ENCODE measurements at places on chromosomes 4 and X. TPM values are rescaled to one million over a fixed set of nuclear protein-coding genes. Genes with fewer than 3 reads are reported as not detected.
A peak's percentile ranks its signal among the peaks of the same experiment; 100 is the strongest.

- H3K36me3 ChIP-seq: no peaks in the 10 kb centered on the region
- H3K4me1 ChIP-seq: no peaks in the 10 kb centered on the region
- no peak overlapping the region for H3K4me3 ChIP-seq
- H3K27ac ChIP-seq: no peak overlapping the region
These were observed 8.6 kb upstream of the KIAA0232 start for GRCh38 chr4:6773616-6774540.

The DIAPH2 gene
- 8.1 TPM for polyA plus RNA-seq

The HEPH gene
- 0.93 TPM for polyA plus RNA-seq

DNA sequence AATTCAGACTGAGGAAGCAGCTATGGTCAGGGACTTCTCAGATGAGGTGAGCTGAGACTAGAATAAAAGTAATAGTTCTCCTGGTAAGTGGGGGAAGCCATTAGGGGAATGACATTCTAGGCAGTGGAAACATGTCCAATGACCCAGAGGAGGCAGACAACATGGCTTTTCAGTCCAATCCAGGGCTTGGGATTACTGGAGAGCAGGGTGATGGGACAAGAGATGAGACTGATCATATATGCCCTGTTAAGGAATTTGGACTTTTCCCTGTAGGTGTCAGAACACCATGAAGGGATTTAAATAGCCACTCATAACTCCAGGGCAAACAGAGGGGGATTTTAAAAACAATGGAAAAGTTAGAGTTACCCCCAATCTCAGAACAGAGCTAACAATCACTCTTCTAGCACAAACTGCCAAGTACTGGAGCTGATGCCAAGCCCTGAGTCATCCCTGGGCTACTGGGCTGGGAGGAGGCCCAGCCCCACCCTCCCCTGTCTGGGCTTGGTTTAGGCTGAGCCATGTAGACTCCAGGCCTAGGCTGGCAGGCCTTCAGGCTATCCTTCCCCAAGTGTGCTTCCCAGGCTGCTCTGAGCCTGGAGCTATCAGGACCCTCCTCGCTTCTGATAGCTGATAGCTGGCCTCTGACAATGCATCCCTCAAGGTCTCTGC, 22.7 kb upstream of the MSN start:
- H3K36me3 ChIP-seq: no peaks in the 10 kb centered on the region
- H3K4me1 ChIP-seq: peaks cover 23% of the 10 kb centered on the region
- peak; percentile 71 for DNase-seq
- H3K27me3 ChIP-seq: no peaks in the 10 kb centered on the region
- no peak overlapping the region for H3K4me3 ChIP-seq
- peak overlapping the region; percentile 46 for H3K27ac ChIP-seq

DNA sequence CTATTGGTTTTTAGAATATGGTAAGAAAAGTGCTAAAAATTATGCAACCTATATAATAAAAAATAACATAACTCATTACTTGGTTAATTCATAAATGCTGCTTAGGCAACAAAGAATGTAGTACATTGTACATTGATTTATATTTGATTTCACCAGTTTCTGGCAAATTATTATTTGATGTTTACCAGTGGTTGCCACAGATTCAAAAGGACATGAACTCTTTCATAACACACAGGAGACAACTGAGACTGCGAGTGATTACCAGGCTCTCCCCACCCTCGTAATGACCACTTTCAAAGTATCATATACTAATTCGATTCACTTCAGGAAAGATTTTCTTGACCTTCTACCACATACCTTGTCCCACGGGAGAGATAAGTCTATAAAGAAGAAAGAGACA, 158.5 kb downstream of the NR3C2 start:
- no peak for DNase-seq
- H3K4me3 ChIP-seq: no peak overlapping the region
- H3K36me3 ChIP-seq: no peaks in the 10 kb centered on the region

The CXCL3 gene
- 39.7 TPM for polyA plus RNA-seq

DNA sequence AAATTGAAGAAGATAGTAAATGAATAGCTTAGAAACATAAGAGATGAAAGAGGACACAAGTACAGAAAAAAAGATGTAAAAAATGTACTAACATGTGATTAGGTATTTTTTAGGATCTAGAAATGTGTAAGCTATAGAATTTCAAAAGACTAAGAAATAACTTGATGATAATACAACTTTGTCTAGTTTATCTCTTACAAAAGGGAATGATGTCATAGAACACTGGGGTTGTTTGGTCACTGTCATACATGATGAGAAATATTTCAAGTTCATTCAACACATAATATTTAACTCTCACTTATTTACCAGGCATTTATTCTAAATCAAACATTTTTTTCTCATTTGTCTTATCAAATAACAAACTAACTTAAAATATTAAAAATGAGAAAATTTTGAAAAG, 18.5 kb downstream of the STBD1 start:
- DNase-seq: no peak
- no peak overlapping the region for H3K27ac ChIP-seq
- no peaks in the 10 kb centered on the region for H3K27me3 ChIP-seq
- no peaks in the 10 kb centered on the region for H3K36me3 ChIP-seq

- H3K27ac ChIP-seq: no peak overlapping the region
- DNase-seq: no peak
- H3K4me1 ChIP-seq: no peaks in the 10 kb centered on the region
These were observed 50.7 kb downstream of the UBE2NL start for GRCh38 chrX:143934542-143934941.

The F9 gene
- polyA plus RNA-seq: not detected

DNA sequence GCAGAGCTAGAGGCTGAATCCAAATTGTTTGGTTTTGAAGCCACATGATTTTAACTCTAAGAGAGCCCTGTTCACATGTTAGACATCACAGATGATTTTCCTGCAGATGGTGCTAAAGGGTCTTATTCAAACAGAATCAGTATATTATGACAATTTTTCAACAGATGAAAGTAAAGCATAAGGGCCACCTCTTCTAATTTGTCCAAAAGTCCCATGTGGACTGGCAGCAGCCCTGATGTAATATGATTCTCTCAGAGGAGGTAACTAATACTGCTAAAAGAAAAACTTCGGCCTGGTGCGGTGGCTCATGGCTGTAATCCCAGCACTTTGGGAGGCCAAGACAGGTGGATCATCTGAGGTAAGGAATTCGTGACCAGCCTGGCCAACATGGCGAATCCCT, 26.0 kb upstream of the SETD7 start:
- no peaks in the 10 kb centered on the region for H3K36me3 ChIP-seq
- no peaks in the 10 kb centered on the region for H3K27me3 ChIP-seq
- H3K27ac ChIP-seq: no peak overlapping the region

DNA sequence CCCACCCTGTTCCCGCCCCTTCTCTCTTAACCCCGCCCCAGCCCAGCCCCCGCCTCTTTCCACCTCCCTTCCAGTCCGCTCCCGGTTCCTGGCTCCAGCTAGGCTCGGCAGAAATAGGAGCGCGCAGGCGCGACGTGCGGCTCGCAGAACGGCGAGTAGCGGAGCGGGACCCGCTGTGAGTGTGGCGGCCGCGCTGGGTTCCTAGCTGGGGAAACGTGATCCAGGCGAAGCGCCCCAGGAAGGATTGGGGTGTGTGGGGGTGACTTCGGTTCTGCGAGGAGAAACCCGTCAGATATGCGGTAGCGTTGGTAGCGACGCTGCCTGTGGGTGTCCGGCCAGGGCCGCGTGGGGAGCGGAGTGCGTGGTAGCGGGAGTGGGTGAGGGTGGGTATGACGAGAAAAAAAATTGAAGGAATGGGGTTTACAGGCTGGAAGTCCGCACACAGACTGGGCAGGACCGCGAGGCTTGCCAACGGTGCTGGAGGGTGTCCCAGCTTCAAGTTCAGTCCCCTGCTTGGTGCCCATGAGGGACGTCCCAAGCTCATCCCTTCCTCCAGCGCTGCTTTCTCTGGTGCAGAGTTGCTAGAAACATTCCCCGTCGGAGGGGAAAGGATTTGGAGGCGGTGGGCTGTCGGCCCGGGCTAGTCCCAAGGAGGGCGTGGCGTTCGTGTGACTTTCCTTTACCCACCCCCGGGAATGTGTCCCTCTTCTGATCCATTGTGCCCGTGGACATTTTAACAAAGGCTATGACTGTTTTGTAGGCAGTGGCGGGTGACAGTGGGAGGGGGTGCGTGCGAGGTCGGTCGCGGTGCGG, at the start of gene PRRG1:
Gene PRRG1 (plus strand): TSS at position 144 of the 813 bp plus-strand sequence. CDS start 56,886 bp downstream, outside the sequence.
- peaks cover 6% of the 10 kb centered on the region for H3K4me1 ChIP-seq
- DNase-seq: peak; percentile 72
- peak within 1 kb of the TSS; percentile 82 for H3K27ac ChIP-seq
- no peaks in the 10 kb centered on the region for H3K36me3 ChIP-seq
- H3K27me3 ChIP-seq: no peaks in the 10 kb centered on the region
- peak within 1 kb of the TSS; percentile 64 for H3K4me3 ChIP-seq

The PITX2 gene
- polyA plus RNA-seq: not detected

- H3K27ac ChIP-seq: no peak overlapping the region
- no peak overlapping the region for H3K4me3 ChIP-seq
- peaks cover 20% of the 10 kb centered on the region for H3K4me1 ChIP-seq
- no peak for DNase-seq
These were observed 914 bp downstream of the MYOZ2 start for GRCh38 chr4:119136546-119136945.

DNA sequence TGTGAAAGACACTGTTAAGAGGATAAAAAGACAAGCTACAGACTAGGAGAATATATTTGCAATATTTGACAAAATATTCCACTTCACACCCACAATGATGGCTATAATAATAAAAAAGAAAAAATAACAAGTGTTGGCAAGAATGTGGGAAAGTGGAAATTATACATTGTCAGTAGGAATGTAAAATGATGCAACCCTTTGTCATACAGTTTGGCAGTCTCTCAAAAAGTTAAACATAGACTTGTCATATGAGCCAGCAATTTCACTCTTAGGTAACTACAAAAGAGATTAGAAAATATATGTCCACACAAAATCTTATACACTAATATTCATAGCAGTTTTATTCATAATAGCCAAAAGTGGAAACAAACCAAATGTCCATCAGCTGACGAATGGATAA, 5.2 kb upstream of the RADX start:
- no peaks in the 10 kb centered on the region for H3K4me1 ChIP-seq
- no peak overlapping the region for H3K27ac ChIP-seq
- peaks cover 1% of the 10 kb centered on the region for H3K27me3 ChIP-seq
- DNase-seq: no peak
- H3K36me3 ChIP-seq: no peaks in the 10 kb centered on the region
- H3K4me3 ChIP-seq: no peak overlapping the region

GRCh38 chr4:37465296-37465695, 220.8 kb downstream of the NWD2 start:
- H3K4me1 ChIP-seq: peaks cover 8% of the 10 kb centered on the region
- no peaks in the 10 kb centered on the region for H3K27me3 ChIP-seq
- DNase-seq: no peak
- peak overlapping the region; percentile 84 for H3K27ac ChIP-seq
- no peaks in the 10 kb centered on the region for H3K36me3 ChIP-seq

- H3K27ac ChIP-seq: no peak overlapping the region
- no peaks in the 10 kb centered on the region for H3K27me3 ChIP-seq
- no peak for DNase-seq
- H3K36me3 ChIP-seq: no peaks in the 10 kb centered on the region
- no peaks in the 10 kb centered on the region for H3K4me1 ChIP-seq
These were observed 1047.6 kb downstream of the TECRL start for GRCh38 chr4:63361628-63362027.

DNA sequence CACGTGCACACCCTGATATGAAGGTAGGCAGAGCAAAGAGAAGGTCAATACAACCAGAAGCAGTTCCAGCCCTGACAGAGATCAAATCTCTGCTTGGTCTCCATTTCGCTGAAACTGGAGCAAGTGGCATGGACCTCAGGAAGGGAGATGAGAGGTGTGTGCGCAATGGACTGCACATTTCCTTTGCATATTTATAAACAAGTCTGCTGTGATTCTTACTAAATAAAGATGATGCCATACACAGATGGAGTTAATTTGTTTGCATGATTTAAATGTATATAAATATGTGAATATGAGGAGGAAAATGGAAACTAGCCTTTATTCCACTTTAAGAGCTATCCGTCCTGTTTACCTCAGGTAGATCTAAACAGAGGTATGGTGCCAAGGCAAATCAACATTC, 2.1 kb upstream of the SCRG1 start:
- DNase-seq: no peak
- no peak overlapping the region for H3K4me3 ChIP-seq
- H3K36me3 ChIP-seq: peaks cover 5% of the 10 kb centered on the region

DNA sequence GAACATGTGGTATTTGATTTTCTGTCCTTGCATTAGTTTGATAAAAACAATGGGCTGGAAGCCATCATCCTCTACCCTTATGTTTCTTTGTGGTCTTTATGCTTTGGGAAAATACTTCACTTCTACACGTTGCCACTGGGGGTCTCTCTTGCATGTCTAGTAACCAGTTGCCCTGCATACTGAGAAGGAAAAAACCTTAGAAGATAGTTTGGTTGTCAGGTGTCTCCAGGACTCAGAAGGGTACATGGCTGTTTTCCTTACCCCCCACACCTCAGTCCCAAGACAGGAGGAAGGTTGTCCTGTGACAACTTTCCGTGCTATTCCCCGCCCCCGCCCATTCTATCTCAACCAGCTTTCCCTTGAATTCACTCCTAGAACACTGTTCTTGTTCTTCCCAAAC, 62.1 kb upstream of the LANCL3 start:
- H3K36me3 ChIP-seq: no peaks in the 10 kb centered on the region
- no peaks in the 10 kb centered on the region for H3K4me1 ChIP-seq
- peak; percentile 13 for DNase-seq
- H3K27ac ChIP-seq: no peak overlapping the region

- H3K4me3 ChIP-seq: no peak overlapping the region
- no peak for DNase-seq
- peaks cover 25% of the 10 kb centered on the region for H3K27me3 ChIP-seq
- no peaks in the 10 kb centered on the region for H3K36me3 ChIP-seq
- H3K27ac ChIP-seq: no peak overlapping the region
These were observed 84.0 kb upstream of the XAGE2 start for GRCh38 chrX:52284865-52285264.

The ZMAT1 gene
- polyA plus RNA-seq: 0.81 TPM

DNA sequence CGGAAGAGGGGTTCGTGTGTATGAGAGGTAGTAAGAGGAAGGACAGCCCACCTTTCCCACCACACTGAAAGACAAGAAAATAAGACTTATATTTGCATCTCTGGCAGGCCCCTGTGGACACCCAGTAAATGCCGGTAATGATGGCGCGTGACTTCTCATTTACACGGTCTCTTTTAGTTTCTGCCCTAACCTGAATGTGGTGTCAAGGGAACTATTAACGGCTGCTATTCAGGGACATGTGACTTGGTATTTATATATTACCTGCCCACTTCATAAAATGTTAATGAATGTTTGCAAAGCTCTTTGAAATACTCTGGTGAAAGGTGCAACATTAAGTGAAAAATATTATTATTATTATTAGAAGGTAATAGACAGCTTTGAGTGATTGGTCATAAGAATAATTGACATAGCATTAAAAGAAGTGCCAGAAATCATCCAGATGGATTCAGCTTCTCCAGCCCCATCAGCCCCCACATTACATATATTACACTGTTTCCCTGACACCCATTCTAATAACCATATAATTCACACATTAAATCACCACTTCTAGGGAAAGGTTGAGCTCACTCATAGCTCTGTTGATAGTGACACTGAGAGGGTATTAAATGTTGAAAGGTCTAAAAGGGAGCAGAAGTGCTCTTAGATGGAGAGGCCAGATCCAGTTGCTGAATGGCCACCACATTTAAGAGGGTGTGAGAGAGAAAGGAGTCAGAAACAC, 83.0 kb upstream of the BEND4 start:
- no peak overlapping the region for H3K4me3 ChIP-seq
- no peaks in the 10 kb centered on the region for H3K4me1 ChIP-seq
- H3K36me3 ChIP-seq: no peaks in the 10 kb centered on the region
- H3K27me3 ChIP-seq: no peaks in the 10 kb centered on the region

The RAI2 gene
- polyA plus RNA-seq: 11.5 TPM

- H3K27ac ChIP-seq: no peak overlapping the region
- H3K4me3 ChIP-seq: no peak overlapping the region
- H3K27me3 ChIP-seq: no peaks in the 10 kb centered on the region
These were observed 160.4 kb upstream of the GPR101 start for GRCh38 chrX:137194164-137194563.

- H3K4me1 ChIP-seq: no peaks in the 10 kb centered on the region
- no peak overlapping the region for H3K4me3 ChIP-seq
- no peaks in the 10 kb centered on the region for H3K27me3 ChIP-seq
- no peaks in the 10 kb centered on the region for H3K36me3 ChIP-seq
These were observed 156.9 kb downstream of the SLIT2 start for GRCh38 chr4:20408611-20409010.

Measured in stomach (tissue), 19 donors.